ENCODE measurements at places on chromosomes 11 and 22.
A peak's percentile ranks its signal among the peaks of the same experiment; 100 is the strongest.

- H3K4me1 ChIP-seq = peaks cover 6% of the 10 kb centered on the region
- DNase-seq = peak; percentile 32
- H3K27me3 ChIP-seq = peaks cover 2% of the 10 kb centered on the region
- H3K27ac ChIP-seq = peak overlapping the region; percentile 23
Observed at GRCh38 chr11:1373536-1374214, 16.1 kb upstream of the BRSK2 start.

DNA sequence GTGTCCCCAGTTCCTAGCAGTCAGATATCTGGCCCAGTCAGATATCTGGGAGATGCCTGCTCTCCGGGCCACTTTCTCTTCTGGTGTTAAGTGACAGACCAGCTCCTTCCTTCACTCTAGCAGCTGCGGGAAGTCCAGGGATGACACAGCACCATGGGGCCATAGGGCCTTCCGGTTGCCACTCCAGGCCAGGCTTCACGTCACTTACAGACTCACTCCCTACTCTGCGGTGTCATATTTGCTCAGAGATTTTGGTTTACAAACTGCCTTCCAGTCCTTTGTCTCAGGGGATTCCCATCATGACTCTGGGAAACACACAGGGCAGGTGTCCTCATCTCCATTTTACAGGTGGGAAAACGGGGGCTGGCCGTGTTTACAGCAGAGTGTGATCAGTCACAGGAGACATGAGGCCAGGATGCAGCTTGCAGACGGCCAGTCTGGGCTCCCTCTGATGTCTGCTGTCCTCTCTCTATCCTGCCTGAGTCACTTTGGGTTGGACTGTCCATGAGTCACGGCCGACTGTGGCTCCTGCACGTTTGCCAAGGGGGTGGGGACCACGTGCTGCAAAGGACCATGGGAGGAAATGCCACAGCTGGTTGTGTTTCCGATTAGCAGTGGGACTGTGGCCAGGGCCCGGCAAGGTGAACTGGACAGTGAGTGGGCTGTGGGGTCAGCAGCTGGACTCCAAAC, 8.2 kb upstream of the TBC1D22A start:
- peak; percentile 99 for DNase-seq
- peak overlapping the region; percentile 90 for H3K27ac ChIP-seq
- H3K27me3 ChIP-seq = no peaks in the 10 kb centered on the region
- no peak overlapping the region for H3K4me3 ChIP-seq
- no peaks in the 10 kb centered on the region for H3K36me3 ChIP-seq

- H3K36me3 ChIP-seq = peaks cover 31% of the 10 kb centered on the region
- H3K4me1 ChIP-seq = peaks cover 9% of the 10 kb centered on the region
- H3K27me3 ChIP-seq = no peaks in the 10 kb centered on the region
- peak; percentile 33 for DNase-seq
- no peak overlapping the region for H3K4me3 ChIP-seq
Observed at GRCh38 chr11:8098879-8099278, 17.9 kb downstream of the TUB start.

GRCh38 chr22:22942511-22943329, 55.1 kb downstream of the IGLL5 start:
- H3K36me3 ChIP-seq = no peaks in the 10 kb centered on the region
- H3K27me3 ChIP-seq = peaks cover 2% of the 10 kb centered on the region
- no peak overlapping the region for H3K27ac ChIP-seq
- H3K4me1 ChIP-seq = no peaks in the 10 kb centered on the region
- peak; percentile 51 for DNase-seq
- no peak overlapping the region for H3K4me3 ChIP-seq

GRCh38 chr11:62508336-62509058, 38.1 kb downstream of the AHNAK start:
- peak overlapping the region; percentile 15 for H3K27ac ChIP-seq
- H3K27me3 ChIP-seq = no peaks in the 10 kb centered on the region
- peaks cover 4% of the 10 kb centered on the region for H3K4me1 ChIP-seq
- H3K4me3 ChIP-seq = no peak overlapping the region
- no peaks in the 10 kb centered on the region for H3K36me3 ChIP-seq

DNA sequence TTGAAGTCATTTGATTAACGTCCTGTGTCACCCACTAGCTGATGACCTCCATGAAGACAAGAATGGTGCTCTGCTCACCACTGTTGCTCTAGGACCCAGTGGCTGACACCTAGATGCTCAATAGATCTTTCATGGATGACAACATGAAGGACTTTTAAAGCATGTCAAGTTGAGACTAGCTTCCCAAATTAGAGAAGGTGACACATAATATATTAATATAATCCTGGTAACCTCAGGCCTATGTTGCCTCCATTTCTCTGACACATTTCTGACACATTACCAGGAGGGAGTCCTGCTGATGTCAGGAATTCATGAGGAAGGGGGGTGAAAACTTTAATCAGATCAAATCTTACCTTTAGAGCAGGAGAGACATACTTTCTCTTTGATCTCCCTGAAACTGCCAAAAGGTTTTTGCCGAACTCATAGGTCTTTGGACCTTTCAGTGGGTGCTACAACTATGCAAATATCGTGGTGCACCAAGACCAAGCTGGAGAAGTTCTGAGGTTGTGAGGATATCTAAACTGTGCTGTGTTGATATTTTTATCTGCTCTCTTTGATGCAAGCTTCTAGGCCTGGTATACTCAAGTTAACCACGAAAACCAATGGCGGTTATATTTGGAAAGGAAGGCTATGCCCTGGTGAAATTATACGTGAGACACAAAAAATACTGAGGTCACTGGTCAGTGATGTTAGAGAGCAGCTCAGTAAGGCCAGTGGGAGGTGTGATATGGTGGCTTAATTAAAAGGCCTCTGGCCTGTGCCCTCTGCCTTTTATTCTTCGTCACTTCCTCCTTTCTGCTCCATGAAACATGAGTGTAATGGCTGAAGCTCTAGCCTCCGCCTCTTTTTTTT, 13.2 kb upstream of the AMPD3 start:
- no peak overlapping the region for H3K4me3 ChIP-seq
- no peak for DNase-seq
- no peaks in the 10 kb centered on the region for H3K27me3 ChIP-seq
- peak overlapping the region; percentile 49 for H3K27ac ChIP-seq
- H3K36me3 ChIP-seq = no peaks in the 10 kb centered on the region
- H3K4me1 ChIP-seq = peaks cover 3% of the 10 kb centered on the region

- no peaks in the 10 kb centered on the region for H3K4me1 ChIP-seq
- DNase-seq = no peak
- H3K27ac ChIP-seq = no peak overlapping the region
Observed at GRCh38 chr11:95277868-95278267, 46.9 kb upstream of the SESN3 start.

DNA sequence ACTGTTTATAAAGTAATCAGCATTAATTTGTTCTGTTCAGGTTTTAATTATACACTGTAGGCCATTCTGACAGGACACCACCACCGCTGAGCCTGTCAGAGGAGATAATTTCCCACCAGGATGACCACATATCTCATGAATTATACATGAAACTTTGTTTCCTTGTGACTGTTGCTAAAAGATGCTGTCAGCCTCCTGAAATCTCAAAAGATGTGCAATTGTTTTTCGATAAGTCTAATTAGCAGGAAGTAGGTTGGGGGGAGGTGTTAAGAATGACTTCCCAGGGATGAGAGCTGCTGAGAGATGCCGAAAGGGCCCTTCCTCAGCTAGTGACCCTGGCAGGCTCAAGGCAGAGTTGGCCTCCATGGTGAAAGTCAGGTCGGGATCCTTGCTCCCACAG, 485.4 kb downstream of the SOX6 start:
- no peak overlapping the region for H3K4me3 ChIP-seq
- H3K27me3 ChIP-seq = peaks cover 1% of the 10 kb centered on the region
- H3K36me3 ChIP-seq = no peaks in the 10 kb centered on the region
- no peak overlapping the region for H3K27ac ChIP-seq
- DNase-seq = no peak
- H3K4me1 ChIP-seq = no peaks in the 10 kb centered on the region

GRCh38 chr11:71563406-71563805, 2.0 kb upstream of the KRTAP5-10 start:
- H3K27ac ChIP-seq = no peak overlapping the region
- no peak overlapping the region for H3K4me3 ChIP-seq
- H3K36me3 ChIP-seq = no peaks in the 10 kb centered on the region
- H3K27me3 ChIP-seq = peaks cover 12% of the 10 kb centered on the region

- H3K27me3 ChIP-seq = no peaks in the 10 kb centered on the region
- no peak overlapping the region for H3K27ac ChIP-seq
- H3K4me1 ChIP-seq = peaks cover 13% of the 10 kb centered on the region
- H3K4me3 ChIP-seq = no peak overlapping the region
Observed at GRCh38 chr11:124892750-124893454, 4.8 kb downstream of the ROBO4 start.

GRCh38 chr11:2213384-2213842, 41.8 kb upstream of the TH start:
- H3K4me3 ChIP-seq = no peak overlapping the region
- DNase-seq = no peak
- no peaks in the 10 kb centered on the region for H3K4me1 ChIP-seq

DNA sequence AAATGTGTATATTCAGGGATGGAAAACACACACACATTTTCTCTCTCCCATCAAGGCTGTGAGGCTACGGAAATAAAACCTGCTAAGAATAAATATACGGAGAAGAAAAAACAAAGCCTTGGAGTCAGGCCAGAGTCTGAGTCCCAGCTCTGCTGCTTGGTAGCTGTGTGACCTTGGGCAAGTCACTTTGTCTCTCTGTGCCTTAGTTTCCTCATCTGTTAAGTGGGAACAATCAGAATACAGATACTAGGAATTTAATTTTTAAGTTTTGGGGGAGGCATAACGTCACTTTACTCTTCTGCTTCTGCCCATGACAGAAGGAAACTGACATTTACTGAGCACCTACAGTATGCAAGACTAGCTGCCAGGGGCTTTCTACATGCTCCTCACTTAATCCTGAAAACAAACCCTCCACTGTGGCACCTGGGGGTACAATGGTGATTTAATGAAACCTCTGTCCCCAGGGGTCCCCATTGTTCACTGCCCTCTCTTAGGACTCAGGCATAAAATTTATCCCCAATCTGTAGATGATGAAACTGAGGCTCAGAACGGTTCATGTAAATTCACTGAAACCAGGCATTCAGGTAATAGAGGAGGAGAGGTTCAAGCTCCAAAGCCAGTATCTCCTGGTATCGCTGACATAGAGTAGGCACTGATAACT, 131.9 kb upstream of the SERPIND1 start:
- no peaks in the 10 kb centered on the region for H3K36me3 ChIP-seq
- H3K4me1 ChIP-seq = no peaks in the 10 kb centered on the region
- H3K4me3 ChIP-seq = no peak overlapping the region
- H3K27ac ChIP-seq = no peak overlapping the region

DNA sequence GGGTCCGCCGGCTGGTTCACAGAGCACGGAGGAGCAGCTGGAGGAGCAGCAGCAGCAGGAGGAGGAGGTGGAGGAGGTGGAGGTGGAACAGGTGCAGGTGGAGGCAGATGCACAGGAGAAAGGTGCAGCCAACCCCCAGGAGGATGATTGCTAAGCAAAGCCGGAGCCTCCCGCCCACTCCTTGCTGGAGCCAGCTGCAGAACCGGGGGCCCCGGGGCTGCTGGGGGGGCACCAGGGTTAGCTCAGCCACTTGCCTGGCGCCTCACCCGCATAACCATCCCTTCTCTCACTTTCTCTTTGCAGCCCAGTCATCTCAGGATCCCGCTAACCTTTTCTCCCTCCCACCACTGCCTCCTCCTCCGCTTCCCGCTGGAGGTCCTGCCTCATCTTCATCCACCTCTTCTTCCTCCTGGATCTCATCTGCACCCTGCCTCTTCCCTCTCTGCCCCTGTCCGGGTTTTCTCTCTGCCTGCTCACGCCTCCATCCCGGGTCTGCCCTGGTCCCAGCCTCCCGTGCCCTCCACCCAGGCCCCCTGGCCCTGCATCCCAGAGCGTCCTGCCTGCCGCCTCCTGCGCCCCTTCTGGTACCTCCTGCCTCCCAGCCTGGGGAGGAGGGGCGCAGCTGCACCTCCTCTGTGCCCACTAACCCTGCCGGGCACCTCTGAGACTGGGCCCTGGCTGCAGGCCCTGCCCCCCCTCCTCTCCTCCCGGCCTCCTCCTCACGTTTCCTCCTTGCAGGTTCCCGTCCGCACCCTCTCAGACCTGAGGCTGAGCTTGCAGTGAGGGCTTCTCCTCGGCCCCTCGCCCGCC, 9.5 kb downstream of the KCTD17 start:
- H3K27ac ChIP-seq = no peak overlapping the region
- no peaks in the 10 kb centered on the region for H3K27me3 ChIP-seq
- H3K36me3 ChIP-seq = peaks cover 34% of the 10 kb centered on the region
- H3K4me1 ChIP-seq = no peaks in the 10 kb centered on the region

DNA sequence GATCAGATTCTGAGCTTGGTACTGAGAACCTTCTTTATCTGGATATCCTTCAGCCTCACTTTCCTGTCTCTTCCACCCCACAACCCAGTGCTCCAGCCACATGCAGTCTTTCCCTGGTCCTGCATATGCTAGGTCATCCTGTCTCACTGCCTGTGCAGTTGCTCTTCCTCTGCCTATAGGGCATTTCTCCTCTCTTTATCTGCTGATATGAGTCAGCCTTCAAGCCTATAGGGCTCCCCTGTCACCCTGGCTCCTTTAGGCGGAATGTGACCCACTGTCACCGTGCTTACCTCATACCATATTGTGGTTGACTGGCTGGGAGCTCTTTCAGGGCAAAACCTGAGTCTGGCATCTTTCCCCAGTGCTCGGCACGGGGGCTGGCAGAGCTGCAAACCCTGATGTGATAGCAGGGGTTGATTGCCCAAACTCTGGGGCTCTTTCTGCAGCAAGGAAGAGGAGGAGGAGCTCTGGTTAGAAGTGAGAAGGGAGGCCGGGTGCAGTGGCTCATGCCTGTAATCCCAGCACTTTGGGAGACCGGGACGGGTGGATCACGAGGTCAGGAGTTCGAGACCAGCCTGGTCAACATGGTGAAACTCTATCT, 26.3 kb downstream of the MEI1 start:
- H3K27ac ChIP-seq = no peak overlapping the region
- H3K4me3 ChIP-seq = no peak overlapping the region
- no peaks in the 10 kb centered on the region for H3K4me1 ChIP-seq

- DNase-seq = no peak
- no peak overlapping the region for H3K27ac ChIP-seq
- peaks cover 15% of the 10 kb centered on the region for H3K4me1 ChIP-seq
- H3K36me3 ChIP-seq = no peaks in the 10 kb centered on the region
- H3K4me3 ChIP-seq = no peak overlapping the region
Observed at GRCh38 chr22:32615874-32616564, 141.4 kb downstream of the FBXO7 start.

DNA sequence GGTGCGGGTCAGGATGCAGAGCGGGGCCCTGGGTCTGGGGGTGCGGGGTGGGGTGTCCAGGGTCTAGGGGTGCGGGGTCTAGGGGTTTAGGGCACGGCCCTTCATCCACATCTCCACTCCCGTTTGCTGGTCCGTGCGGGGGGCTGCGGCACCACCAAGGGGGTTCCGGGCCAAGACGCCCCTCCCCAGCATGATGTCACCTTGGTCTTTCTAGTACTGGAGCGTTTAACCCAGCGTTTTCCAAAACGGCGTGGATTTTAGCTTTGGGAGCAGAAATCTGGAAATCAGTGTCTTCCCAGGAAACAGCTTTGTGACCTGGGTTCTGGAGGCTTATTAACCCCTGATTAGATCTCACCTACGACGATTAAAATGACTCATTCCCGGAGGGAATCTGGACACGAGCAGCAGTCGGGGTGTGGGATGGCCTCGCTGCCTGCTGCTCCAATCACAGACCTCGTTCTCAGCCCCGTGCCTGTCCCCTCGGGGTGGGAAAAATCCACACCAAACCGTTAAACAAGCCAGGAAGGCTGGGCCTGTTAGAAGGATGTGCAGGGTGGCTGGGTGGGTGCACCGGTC, 759 bp downstream of the AP2A2 start:
- H3K27me3 ChIP-seq = no peaks in the 10 kb centered on the region
- peaks cover 12% of the 10 kb centered on the region for H3K36me3 ChIP-seq
- peak overlapping the region; percentile 87 for H3K4me3 ChIP-seq
- DNase-seq = peak; percentile 69

GRCh38 chr11:133545199-133545803, 13.0 kb upstream of the OPCML start:
- H3K27me3 ChIP-seq = no peaks in the 10 kb centered on the region
- no peak overlapping the region for H3K27ac ChIP-seq
- no peak for DNase-seq
- H3K4me3 ChIP-seq = no peak overlapping the region
- H3K4me1 ChIP-seq = no peaks in the 10 kb centered on the region

All from IMR-90 (cell line).